ENCODE measurements at places on chromosomes 1 and 21.
A peak's percentile ranks its signal among the peaks of the same experiment; 100 is the strongest.

DNA sequence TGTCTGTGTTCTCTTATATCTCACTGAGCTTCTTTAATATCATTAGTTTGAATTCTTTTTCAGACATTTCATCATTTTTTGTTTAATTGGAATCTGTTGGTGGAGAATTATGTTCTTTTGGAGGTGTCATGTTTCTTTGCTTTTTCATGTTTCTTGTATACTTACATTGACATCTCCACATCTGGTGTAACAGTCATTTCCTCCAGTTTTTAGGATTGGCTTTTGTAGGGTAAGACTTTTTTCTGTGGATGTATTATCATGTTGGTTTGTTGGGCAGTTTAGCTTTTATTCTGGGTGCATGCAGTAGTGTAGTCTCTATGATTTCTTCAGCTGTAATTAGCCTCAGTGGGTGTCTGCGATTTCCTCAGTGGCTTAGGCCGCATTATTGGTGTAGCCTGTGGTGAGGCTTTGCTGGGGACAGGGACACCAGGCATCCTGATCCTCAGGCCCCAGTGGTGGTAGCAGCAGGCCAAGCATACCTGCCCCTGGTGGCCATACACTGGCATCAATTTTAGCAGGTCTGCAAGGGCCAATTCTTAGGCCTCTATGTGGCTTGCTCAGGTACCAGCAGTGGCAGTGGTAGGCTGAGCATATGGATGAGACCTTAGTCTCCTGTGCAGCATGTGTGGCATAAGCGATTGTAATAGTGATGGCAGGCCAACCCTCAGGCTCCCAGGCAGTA is 77.6 kb upstream of the SAMD13 start:
- no peak for DNase-seq

- no peak for DNase-seq
Observed at GRCh38 chr1:214317734-214318133, 36.8 kb downstream of the SMYD2 start.

- DNase-seq = no peak
Observed at GRCh38 chr1:212447478-212447877, 14.8 kb downstream of the NENF start.

DNA sequence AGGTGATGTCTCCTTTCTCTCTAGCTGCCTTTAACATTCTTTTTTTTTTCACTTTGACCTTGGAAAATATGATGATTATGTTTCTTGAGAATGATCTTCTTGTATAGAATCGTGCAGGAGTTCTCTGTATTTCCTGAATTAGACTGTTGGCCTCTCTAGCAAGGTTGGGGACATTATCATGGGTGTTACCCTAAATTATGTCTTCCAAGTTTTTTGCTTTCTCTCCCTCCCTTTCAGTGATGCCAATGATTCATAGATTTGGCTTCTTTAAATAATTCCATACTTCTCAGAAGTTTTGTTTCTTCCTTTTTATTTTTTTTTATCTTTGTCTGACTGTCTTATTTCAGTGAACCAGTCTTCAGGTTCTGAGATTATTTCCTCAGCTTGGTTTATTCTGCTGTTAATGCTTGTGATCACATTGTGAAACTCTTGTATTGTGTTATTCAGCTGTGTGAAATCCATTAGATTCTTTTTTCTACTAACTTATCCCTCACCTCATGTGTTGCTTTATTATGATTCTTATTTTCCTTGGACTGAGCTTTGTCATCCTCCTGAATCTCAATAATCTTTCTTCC is 268.4 kb upstream of the NRIP1 start:
- DNase-seq = no peak

DNA sequence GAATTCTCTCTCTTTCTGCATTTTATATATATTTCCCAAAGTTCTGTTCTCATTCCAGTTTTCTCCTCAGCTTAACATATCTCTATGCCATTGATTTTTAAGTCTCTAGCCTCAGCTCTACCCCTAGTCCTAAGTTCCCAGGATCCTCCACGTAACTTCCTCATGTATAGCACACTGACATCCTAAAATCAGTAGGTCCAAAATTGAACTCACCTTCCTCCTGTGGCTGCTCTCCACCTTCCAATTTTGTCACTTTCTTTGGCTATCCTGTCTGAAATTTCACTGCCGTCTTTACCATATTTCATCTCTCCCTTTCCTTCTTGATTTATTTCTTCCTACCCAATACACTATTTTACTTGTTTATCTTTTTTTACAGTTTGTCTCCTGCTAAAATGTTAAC is 1.5 kb downstream of the SLAMF6 start:
- DNase-seq = no peak

- DNase-seq = no peak
Observed at GRCh38 chr1:43861988-43862735, 71.4 kb upstream of the ARTN start.

GRCh38 chr1:209659909-209660308 is 7.7 kb upstream of the LAMB3 start:
- no peak for DNase-seq

DNA sequence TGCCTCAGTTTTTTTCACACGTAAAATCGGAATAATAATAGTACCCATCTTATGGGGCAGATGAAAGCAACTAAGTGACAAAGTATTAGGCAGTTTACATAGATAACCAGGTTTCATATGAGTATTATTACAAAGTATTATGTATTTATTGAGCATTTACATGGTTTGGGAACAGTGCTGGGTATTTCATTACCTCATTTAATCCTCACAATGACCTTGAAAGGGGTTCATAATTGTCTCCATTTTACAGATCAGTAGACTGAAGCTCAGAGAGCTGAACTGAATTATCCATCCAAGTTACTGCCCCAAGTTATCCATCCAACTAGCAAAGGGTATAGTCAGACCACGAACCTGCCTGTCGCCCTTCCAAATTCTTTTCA is 21.2 kb downstream of the TCEA3 start:
- DNase-seq = no peak

GRCh38 chr1:159853417-159854115 is 8.9 kb downstream of the VSIG8 start:
- DNase-seq = no peak

DNA sequence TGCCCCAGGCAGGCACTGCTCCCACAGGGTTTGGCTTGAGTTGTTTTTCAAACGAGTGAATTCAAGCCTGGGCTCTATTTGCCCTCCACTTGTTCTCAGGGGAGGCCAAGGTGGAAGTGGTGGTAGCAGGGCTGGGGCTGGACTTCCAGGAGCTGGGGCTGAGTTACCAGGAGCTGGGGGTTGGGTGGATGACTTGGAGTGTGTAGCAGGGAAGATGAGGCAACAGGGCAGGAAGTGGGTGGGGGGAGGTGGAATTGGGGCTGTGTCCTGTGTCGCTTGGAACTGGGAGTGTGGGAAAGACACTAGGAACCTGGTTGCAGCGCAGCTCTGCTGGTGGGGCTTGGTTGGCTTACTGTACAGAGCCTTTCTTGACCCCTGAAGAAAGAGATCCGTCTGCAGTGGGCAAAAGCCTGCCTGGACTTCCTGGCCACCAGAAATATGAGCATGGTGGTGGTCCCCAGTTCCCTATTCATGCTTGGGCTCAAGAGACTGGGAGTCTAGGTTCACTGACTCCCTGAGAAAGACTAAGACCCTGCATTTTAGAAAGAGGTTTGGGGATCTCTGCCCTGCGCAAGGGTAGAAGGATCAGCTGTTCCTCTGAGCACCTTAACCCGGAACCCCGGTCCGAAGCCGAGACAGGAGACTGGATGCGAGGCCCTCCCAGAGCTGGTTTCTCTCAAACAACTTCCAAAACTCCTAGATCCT is 3.1 kb downstream of the TFAP2E start:
- DNase-seq = no peak

DNA sequence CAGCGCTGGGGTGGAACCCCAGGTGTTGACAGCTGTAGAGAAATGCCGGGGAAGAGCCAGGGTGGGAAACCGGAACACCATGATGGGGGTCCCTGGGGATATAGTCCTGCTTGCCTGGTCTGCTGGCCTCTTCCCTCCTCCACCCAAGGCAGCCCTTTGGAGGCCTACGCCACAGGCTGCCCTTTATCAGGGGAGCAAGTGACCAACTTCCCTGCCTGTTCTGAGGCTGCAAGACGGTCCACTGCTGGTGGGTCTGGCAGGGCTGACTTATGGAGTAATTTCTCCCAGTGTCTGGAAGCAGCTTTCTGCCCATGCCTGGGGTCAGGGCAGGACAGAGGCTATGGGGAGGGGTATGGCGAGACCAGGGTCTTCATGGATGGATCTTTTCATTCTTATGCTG is 50.8 kb upstream of the EDN2 start:
- no peak for DNase-seq

DNA sequence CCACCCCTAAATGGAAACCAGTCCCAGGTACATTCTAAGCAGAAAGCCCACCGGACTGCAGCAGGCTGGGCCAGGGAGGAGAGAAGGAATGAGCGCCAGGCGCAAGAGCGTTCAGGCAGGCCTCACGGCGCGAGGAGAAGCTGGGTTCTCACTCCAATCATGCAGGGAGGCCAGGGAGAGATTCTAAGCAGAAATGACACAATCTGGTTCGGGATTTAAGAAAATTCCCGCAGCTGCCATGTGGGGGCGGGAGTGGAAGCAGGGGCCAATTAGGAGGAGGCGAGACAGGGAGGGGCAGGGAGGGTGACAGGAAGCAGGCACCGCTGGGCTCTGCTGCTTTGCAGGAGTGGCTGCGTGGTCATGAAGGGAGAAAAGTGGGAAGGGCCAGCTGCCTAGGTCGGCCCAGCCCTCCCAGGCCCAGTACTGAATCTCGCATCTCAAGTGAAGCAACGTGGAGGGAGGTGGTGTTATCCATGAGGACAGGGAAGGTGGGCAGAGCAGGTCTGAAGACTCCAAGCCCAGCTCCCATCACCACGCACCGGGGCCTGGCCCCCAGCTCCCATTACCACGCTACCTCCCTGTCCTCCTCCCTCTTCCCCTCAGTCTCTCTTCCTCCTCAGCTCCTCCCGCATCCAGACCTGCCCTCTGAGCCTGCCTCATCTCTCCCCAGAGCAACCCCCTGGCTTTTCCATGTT is 11.8 kb downstream of the NPHP4 start:
- DNase-seq = peak; percentile 75

GRCh38 chr21:25234857-25235801 is 372.2 kb downstream of the MRPL39 start:
- no peak for DNase-seq

GRCh38 chr1:201904579-201904978 is 15.9 kb downstream of the SHISA4 start:
- DNase-seq = no peak

- DNase-seq = no peak
Observed at GRCh38 chr21:26847921-26848320, 2.7 kb upstream of the ADAMTS1 start.

DNA sequence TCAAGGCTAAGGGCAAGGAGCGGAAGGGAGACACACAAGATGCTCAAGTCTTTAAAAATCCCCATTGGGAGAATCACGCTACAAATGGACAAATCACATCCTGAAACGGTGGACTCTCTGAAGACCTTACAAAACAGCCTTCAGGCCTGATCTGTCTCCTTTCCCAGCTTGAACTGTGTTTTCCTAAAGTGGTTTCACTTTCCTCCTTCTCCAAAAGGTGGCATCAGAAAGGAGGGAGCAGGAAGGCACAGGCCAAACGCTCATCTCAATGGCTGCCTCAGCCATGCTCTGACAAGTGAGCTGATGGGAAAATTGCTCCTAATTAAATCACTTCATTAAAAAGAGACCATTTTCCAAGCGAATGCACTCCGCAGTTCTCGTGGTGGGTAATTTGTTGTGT is 47.7 kb downstream of the UTP25 start:
- DNase-seq = no peak

- no peak for DNase-seq
Observed at GRCh38 chr1:165662186-165662585, 31.2 kb downstream of the MGST3 start.

- no peak for DNase-seq
Observed at GRCh38 chr1:53483656-53484055, 24.5 kb downstream of the DMRTB1 start.

DNA sequence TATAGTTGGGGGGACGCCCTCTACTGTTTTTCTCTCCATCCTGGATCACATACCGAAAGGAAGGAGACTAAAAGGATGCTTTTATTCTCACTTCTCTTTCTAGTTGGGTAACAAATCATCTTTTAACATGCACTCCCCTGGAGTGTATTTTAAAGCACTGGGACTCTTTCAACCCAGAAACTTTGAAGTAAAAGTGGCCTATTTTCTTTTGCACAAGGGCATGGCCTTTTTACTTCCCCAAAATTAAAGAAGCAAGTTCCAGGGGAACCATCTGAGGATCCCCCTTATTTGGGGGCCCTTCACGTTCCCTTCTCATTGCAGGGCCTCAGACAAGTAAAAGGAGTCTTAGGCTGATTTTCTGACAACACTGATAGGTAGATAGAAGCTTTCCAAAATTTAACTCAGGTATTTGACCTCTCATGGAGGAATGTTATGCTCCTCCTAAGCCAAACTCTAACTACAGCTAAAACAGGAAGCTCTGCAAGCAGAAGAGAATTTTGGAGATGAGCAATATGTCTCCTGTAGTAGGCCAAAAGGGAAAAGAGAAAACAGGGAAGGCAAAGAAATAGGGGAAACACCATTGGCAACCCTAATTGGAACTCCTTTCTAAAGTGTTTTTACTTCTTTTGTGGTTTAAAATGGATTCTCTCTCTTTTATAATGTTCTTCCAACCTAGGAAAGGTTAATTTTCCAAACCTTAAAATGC is 8.9 kb upstream of the CD46 start:
- no peak for DNase-seq

GRCh38 chr1:208525417-208525816 is 281.2 kb upstream of the PLXNA2 start:
- DNase-seq = no peak

DNA sequence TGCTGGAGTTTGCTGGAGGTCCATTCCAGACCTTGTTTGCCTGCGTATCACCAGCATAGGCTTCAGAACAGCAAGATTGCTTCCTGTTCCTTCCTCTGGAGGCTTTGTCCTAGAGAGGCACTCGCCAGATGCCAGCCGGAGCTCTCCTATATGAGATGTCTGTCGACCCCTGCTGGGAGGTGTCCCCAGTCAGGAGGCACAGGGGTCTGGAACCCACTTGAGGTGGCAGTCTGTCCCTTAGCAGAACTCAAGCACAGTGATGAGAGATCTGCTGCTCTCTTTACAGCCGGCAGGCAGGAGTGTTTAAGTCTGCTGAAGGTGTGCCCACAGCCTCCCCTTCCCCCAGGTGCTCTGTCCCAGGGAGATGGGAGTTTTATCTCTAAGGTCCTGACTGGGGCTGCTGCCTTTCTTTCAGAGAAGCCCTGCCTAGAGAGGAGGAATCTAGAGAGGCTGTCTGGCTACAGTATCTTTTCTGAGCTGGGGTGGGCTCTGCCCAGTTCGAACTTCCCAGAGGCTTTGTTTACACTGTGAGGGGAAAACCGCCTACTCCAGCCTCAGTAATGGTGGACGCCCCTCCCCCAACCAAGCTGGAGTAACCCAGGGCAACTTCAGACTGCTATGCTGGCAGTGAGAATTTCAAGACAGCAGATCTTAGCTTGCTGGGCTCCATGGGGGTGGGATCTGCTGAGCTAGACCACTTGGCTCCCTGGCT is 205.0 kb downstream of the GPR52 start:
- no peak for DNase-seq

GRCh38 chr21:45388011-45388521 is 16.9 kb upstream of the COL18A1 start:
- DNase-seq = peak; percentile 28

DNA sequence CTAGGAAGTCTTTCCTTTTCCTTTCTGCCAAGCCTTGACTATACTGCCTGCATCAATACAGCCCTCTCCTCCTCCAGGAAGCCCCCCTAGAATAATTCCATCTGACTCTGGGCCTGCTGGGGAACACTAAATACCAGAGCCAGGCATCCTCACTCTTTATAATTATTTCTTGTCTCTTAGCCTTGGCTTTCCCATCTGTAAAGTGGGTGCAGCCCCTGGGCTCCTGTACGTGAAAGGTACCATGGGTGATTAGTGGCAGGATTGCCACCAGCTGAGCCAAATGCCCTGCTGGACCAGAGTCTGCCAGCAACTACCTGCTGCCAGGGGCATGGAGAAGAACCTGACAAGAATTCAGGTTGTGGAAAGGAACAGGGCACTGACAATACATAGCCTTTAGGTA is 58.7 kb downstream of the LGR6 start:
- no peak for DNase-seq
